ENCODE measurements at places on chromosomes 12 and 14.
A peak's percentile ranks its signal among the peaks of the same experiment; 100 is the strongest.

DNA sequence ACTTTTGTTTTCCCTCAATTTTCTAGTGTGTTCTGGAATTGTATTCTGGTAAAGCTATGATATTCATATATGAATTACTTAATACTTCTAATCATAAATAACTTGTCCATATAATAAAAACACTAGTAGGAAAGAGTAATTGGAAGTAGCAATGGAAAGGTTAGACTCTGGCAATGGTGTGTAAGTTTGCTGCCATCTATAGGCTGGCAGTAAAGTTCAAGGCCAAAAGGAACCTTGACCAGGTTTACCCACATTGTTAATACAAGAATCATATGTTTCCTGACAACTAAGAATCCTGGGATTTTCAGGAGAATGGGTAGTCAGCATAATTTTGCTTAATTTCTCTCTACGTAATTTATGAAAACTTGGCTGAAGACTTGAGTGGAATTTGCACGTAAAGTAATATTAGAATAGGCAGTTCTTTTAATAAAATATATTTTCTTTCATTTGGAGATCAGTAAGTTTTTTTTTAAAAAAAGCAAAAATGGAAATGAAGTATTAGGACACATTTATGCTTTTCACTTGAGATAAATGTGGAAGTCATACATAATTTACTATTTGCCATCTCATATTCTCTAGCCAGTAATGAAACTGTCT, 926.7 kb downstream of the GALC start:
- DNase-seq: no peak

- DNase-seq: no peak
Measured at GRCh38 chr14:24381363-24382063, 13.5 kb downstream of the NFATC4 start.

- no peak for DNase-seq
Measured at GRCh38 chr14:105659935-105660527, 133.6 kb downstream of the TMEM121 start.

DNA sequence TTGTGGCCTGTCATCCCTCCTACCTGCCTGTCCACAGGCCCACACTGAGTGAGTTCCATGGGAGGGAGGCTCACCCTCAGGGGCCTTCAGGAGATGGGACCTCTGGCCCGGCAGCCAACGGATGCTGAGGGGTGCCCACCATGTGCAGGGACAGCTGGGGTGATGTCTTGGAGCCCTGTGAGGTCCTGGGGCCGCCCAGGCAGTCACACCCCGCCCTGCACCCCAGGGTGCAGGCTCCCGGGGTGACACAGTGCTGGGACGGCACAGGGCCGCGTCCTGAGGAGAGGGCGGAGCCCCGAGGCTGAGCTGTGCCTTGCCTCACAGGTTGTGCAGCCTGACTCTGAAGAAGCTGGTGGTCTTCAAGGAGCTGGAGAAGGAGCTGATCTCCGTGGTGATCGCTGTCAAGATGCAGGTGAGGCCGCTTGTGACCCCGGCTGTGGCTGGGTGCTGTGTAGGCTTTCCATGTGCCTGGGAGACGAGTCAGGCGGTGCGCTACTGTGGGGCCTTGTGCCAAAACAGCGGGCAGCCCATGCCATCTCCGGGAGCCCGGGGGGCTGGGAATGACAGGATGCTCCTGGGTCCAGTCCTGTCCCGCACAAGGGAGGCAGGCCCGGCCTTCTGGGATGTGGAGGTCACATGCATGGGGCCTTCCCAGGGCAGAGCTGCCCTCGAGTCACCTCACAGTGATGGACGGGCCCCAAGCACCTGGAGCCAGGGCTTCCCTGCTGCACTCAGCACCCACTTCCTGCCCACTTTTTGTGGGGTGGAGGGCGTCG, 33.8 kb downstream of the PACS2 start:
- no peak for DNase-seq

GRCh38 chr12:15717940-15718567, 71.1 kb downstream of the EPS8 start:
- DNase-seq: no peak

GRCh38 chr12:99157946-99158345, 489.6 kb upstream of the GARIN6 start:
- no peak for DNase-seq

DNA sequence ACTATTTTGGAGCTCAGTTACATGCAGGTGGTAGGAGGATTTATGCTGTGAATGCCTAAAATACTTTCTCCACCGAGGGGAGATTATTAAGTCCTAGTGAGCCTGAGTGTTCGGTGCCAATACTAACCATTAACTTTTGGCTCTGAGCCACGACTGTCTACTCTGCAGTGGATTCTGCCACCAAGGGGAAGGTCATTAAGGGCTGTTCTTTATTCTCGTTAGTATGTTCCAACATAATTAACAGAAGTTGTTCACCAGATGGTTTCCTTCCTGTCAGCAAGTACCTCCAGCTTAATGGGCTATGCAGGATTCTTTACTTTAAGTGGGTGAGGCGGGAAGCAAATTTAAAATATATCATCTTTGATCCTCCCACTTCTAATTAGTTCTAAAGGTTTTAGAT, 326.3 kb downstream of the BMP4 start:
- no peak for DNase-seq

GRCh38 chr14:104563742-104564615, 15.6 kb upstream of the C14orf180 start:
- peak; percentile 79 for DNase-seq

GRCh38 chr14:92401561-92401960, 78.6 kb downstream of the SLC24A4 start:
- no peak for DNase-seq

Data from CD4-positive, alpha-beta T cell treated with Interleukin-17A for 4 hours (primary cell).